ENCODE measurements at places on chromosomes 1 and 21.

- DNase-seq = peak; percentile 42
Measured at GRCh38 chr1:179230251-179230650, 774 bp upstream of the ABL2 start.

GRCh38 chr21:46515109-46515508, 56.4 kb downstream of the DIP2A start:
- peak; percentile 48 for DNase-seq

DNA sequence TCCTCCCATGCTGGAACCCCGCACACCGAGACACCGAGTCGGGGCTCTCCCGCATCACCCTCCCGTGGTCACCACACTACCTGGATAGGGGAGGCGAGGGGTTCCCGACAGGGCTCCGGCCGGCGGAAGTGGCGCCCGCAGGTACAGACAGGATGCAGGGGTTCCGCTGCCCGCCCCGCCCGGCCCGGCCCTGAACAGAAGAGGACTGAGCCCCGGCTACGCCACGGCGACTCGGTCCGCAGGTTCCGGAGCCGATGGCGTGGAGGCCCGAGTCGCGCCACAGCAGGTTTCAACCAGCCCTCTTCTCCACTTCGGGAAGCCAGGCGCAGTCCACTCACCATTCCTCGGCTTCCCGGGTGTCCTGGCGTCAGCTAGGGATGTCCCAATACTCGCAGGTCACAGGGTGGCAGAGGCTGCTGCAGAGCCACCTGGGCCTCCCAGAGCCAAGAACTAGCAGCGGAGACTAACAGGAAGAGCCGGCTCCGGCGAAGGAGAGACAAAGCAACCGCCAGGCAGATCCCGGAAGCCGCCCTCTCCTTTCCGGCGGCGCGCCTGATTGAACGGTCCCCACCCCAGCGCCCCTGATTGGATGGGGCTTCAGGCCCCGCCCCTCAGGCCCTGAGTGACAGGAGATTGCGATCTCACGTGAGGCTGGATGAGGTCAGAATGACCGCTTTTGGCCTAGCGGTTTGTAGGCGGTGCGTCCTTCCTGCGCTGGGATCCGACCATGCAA, at the start of gene ZNF669:
Gene ZNF669 (minus strand): TSS at position 498 of the 733 bp plus-strand sequence. CDS start 157 bp downstream, at position 341.
- DNase-seq = peak; percentile 96

GRCh38 chr1:61055110-61055614, 27.2 kb upstream of the NFIA start:
- DNase-seq = peak; percentile 57

DNA sequence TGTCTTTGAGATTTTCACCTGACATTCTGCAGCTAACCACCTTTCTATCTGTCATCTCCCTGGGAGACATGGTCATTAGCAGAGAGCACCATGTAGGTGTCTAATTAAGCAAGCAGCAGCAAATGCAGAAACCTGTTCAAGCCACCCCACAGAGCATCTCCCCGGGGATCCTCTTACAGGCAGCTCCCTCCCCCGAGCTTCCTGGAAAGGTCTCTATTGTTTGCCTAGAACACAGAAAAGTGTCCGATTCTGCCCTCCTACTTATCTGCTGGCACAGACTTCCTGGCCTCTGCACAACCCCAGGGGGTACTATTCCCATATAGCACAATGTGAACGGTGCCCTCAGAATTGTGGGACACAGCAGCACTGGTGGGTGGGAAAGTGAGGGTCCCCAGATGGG, 46.1 kb downstream of the PLEKHA6 start:
- DNase-seq = no peak

DNA sequence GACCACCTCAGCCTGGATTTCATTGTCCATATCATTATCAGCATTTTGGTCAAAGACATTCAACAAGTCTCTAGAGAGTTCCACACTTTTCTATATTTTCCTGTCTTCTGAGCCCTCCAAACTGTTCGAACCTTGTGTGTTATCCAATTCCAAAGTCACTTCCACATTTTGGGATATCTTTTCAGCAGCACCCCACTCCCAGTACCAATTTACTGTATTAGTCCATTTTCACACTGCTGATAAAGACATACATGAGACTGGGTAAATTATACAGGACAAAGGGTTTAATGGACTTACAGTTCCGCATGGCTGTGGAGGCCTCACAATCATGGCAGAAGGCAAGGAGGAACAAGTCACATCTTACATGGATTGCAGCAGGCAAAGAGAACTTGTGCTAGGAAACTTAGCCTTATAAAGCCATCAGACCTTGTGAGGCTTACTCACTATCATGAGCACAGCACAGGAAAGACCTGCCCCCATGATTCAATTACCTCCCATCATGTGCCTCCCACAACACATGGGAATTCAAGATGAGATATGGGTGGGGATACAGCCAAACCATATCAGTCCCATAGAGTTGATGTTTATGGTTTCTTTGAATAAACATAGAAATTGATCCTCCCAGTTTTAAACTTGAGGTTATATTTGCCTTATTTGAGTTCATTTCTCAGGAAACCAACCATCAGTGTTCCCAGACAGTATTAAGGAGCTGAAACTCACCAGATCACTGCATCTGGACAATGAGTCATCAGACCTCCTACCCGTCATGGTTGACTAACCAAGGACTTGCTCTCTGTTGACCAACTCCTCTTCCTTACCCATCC, 322.7 kb upstream of the DUSP10 start:
- DNase-seq = peak; percentile 58

- no peak for DNase-seq
Measured at GRCh38 chr1:4344065-4344732, 310.2 kb upstream of the AJAP1 start.

DNA sequence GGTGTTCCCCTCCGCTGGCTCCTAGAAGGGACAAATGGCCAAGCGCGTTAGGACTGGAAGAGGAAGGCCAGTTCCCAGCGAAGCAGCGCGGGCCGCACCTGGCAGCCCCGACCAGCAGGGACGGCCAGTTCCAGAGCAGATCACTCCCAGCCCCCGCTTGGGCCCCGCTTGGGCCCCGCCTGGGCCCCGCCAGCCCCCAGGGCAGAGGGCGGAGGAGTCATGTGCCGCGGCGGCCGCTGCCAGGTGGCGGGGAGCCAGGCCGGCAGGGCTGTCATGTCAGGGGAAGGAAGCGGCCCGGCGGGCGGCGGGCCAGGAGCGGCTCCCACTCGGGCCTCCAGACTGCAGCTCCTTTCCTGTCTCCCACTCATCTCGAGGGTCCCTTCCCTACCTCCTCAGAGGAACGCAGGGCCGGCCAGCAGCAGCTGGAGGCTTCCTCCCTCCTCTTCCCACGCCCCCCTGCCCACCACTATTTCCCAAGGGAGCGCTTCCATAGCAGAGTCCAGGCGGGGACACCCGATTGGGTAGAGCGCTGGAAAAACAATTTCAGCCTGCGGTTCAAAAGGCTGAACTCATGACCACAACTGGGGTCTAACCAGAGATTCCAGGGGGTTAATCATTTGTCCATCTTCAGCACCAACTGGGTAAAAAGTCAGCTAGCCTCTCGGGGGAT, 16.5 kb downstream of the ZNF697 start:
- DNase-seq = peak; percentile 97
